ENCODE measurements at places on chromosomes 7 and 10. TPM values are rescaled to one million over a fixed set of nuclear protein-coding genes. Genes with fewer than 3 reads are reported as not detected.

DNA sequence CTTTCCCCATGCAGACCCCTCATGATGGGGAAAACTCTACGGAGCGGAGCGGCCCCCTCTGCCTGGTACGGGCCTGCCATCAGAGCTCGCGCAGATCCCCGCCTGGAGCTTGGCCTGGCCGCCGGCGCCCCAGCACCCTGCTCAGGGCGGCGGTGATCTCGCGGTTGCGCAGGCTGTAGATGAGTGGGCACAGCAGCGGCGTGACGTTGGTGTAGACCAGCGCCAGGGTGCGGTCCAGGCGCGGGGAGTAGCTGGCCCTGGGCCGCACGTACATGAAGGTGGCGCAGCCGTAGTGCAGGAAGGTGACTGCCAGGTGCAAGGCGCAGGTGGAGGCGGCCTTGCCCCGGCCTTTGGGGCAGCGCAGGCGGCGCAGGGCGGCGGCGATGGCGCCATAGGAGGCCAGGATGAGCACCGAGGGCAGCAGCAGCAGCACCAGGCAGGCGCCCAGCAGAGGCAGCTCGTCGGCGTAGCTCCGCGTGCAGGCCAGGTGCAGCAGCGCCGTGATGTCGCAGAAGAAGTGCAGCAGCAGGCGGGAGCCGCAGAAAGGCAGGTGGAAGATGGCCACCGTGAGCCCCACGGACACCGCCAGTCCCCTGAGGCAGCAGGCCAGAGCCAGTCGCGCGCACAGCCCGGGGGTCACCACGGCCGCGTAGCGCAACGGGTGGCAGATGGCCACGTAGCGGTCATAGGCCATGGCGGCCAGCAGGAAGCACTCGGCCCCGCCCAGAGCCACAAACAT is 33.4 kb downstream of the TAS2R41 start:
- no peak for DNase-seq
- no peaks in the 10 kb centered on the region for H3K4me1 ChIP-seq
- H3K4me3 ChIP-seq = no peak overlapping the region

- no peaks in the 10 kb centered on the region for H3K27me3 ChIP-seq
- no peak overlapping the region for H3K4me3 ChIP-seq
- H3K4me1 ChIP-seq = no peaks in the 10 kb centered on the region
- no peaks in the 10 kb centered on the region for H3K36me3 ChIP-seq
- no peak for DNase-seq
Measured at GRCh38 chr10:116697816-116698215, 44.5 kb downstream of the HSPA12A start.

DNA sequence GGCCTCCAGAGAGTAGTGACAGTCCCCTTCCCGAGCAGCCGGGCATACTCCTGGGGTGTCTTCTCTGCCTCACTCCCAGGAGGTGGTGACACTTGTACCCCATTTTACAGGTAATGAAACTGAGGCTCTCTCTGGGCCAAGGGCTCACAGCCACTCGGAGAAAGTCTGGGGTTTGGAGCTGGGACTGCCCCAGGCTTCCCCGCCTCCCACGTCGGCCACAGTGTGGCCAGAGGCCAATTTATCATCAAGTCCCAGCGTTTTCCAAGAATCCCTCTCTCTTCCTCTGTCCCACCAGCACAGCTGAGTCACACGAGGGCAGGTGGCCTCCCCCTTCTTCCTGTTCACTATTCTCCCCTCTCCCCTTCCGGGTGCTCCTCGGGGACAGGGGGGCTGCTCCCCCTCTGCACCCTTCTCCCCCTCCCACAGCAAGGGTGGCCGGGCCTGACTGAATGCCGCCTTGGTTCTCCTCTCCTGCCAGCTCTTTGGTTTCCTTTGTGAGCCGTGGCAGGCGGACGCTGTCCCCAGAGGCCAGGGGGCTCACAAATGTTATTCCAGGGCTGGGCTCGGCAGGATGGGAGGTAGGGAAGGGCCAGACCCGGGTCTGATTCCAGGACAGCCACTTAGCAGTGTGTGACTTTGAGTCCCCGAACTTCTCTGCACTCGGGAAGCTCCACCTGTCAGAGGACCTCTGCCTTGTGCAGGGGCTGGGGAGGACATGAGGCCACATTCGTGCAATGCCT is 17.7 kb downstream of the CLIP2 start:
- no peaks in the 10 kb centered on the region for H3K36me3 ChIP-seq
- H3K4me3 ChIP-seq = no peak overlapping the region
- H3K27me3 ChIP-seq = no peaks in the 10 kb centered on the region

DNA sequence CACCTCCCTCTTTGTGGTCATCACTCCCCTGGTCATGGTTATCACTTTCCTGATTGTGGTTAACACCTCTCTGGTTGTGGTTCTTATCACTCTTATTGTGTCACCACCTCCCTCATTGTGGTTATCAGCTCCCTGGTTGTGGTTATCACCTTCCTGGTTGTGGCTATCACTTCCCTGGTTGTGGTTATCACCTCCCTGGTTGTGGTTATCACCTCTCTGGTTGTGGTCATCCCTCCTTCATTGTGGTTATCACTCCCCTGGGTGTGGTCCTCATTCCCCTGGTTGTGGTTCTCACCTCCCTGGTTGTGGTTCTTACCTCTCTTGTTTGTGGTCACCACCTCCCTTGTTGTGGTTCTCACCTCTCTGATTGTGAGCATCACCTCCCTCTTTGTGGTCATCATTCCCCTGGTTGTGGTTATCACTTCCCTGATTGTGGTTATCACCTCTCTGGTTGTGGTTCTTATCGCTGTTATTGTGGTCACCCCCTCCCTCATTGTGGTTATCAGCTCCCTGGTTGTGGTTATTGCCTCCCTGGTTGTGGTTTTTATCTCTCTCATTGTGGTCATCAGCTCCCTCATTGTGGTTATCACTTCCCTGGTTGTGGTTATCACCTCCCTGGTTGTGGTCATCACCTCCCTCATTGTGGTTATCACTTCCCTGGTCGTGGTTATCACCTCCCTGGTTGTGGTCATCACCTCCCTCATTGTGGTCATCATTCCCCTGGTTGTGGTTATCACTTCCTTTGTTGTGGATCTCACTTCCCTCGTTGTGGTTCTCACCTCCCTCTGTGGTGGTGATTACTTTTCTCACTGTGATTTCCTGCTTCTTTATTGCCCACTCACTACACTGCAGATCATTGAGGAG is 106.7 kb downstream of the GPR26 start:
- H3K27me3 ChIP-seq = no peaks in the 10 kb centered on the region
- H3K4me1 ChIP-seq = no peaks in the 10 kb centered on the region
- H3K27ac ChIP-seq = no peak overlapping the region
- no peak overlapping the region for H3K4me3 ChIP-seq
- no peaks in the 10 kb centered on the region for H3K36me3 ChIP-seq

DNA sequence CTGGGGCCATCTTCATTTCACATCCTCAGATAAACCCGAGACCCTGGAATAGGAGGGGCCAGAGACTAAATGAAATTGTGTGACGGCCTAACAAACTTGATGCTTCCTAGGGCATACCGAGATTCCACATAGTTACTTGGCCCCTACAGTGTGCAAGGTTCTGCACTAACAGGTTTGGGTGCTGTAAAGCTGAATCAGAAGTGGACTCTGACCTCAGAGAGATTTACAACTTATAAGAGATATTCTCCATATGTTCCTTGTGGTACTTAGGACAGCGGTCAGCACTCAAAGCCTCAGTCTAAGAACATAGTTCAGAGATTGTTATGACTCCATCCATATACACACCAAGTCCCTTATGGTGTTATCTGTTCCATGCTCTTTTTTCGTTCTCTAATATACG is 55.1 kb upstream of the FHIP2A start:
- H3K36me3 ChIP-seq = no peaks in the 10 kb centered on the region
- H3K4me3 ChIP-seq = no peak overlapping the region
- peaks cover 13% of the 10 kb centered on the region for H3K27me3 ChIP-seq
- no peak overlapping the region for H3K27ac ChIP-seq

DNA sequence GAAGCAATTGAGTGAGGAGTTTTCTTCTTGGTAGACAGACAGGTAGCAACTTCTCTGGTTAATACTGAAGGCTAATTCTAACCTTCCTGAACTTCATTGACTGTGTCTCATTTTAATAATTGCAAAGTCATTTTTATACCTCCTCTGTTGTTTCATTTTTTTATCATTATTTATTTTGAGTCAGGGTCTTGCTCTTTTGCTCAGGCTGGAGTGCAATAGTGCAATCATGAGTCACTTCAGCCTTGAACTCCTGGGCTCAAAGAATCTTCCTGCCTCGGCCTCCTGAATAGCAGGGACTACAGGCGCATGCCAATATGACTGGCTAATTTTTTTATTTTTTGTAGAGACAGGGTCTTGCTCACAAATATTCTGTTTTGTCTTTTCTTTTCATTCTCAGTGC is 45.4 kb downstream of the APBB1IP start:
- no peak overlapping the region for H3K27ac ChIP-seq

- no peaks in the 10 kb centered on the region for H3K27me3 ChIP-seq
- no peak overlapping the region for H3K4me3 ChIP-seq
- H3K4me1 ChIP-seq = peaks cover 14% of the 10 kb centered on the region
- H3K36me3 ChIP-seq = no peaks in the 10 kb centered on the region
- H3K27ac ChIP-seq = peak overlapping the region; percentile 57
Measured at GRCh38 chr10:43202657-43203447, 64.0 kb downstream of the RASGEF1A start.

DNA sequence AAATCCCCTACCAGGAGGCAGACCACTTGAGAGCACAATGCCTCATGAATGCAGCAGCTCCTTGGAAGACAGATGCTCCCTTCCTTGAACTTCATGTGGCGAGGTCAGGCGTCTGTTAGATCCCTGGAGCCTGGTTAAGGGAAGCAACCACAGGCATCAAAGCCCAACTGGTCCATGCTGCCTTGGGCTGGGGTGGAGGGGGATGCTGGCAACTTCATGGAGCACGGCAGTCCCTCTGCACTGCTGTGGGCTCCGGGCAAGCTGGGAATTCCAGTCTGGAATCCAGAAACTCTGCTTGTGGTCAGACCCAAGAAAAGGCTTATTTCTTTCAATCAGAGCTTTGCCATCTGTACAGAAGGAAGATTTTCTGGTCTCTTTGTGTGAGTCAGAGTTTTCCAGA is 130.4 kb downstream of the PFKFB3 start:
- no peaks in the 10 kb centered on the region for H3K27me3 ChIP-seq
- H3K4me3 ChIP-seq = no peak overlapping the region
- H3K27ac ChIP-seq = no peak overlapping the region
- no peak for DNase-seq

- peaks cover 10% of the 10 kb centered on the region for H3K36me3 ChIP-seq
- no peaks in the 10 kb centered on the region for H3K27me3 ChIP-seq
- peak overlapping the region; percentile 33 for H3K27ac ChIP-seq
- DNase-seq = no peak
- H3K4me3 ChIP-seq = no peak overlapping the region
Measured at GRCh38 chr10:14598809-14599764, 175.6 kb downstream of the FAM107B start.

- no peak overlapping the region for H3K27ac ChIP-seq
- no peak for DNase-seq
Measured at GRCh38 chr7:15688279-15688626, 1.8 kb upstream of the MEOX2 start.

GRCh38 chr7:16465469-16466361 is at the start of gene SOSTDC1:
TSS of gene SOSTDC1 (minus strand) at chr7:16465738. CDS start at chr7:16465668, 70 bp downstream.
- H3K36me3 ChIP-seq = no peaks in the 10 kb centered on the region
- no peak for DNase-seq
- H3K27ac ChIP-seq = peak within 1 kb of the TSS; percentile 43
- no peaks in the 10 kb centered on the region for H3K27me3 ChIP-seq
- no peaks in the 10 kb centered on the region for H3K4me1 ChIP-seq

DNA sequence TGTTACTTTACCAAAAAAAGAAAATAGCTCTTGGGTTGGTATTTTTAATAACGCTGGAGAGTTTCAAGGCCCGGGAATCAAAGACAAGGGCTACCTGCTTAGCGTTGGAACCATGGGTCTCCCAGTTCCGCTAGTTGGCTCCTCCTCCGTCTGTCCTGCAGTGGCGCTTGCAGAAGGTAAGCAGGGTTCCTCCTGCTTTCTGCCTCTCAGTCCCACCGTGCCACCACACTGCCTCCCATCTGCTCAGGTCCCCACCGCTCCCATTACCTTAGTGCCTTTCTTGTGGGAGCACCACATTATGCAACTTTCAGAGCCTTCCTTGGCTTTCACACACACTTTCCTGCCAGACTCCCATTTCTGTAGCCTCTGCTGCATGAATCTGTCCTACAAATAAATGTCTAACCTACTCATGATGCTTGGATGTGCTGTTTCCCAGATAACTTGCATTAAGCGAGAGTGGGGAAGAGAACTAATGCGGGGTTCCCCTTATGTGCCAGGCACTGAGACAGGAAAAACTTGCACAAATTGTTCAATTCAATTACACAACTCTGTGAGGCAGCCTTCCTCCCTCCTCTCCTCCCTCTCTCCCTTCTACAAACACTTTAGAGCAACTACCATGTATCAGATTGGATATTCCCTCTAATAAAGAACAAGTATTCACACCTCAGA is 124.5 kb downstream of the AOAH start:
- no peaks in the 10 kb centered on the region for H3K36me3 ChIP-seq
- no peak overlapping the region for H3K4me3 ChIP-seq
- H3K27me3 ChIP-seq = no peaks in the 10 kb centered on the region
- DNase-seq = no peak
- no peak overlapping the region for H3K27ac ChIP-seq
- H3K4me1 ChIP-seq = no peaks in the 10 kb centered on the region

DNA sequence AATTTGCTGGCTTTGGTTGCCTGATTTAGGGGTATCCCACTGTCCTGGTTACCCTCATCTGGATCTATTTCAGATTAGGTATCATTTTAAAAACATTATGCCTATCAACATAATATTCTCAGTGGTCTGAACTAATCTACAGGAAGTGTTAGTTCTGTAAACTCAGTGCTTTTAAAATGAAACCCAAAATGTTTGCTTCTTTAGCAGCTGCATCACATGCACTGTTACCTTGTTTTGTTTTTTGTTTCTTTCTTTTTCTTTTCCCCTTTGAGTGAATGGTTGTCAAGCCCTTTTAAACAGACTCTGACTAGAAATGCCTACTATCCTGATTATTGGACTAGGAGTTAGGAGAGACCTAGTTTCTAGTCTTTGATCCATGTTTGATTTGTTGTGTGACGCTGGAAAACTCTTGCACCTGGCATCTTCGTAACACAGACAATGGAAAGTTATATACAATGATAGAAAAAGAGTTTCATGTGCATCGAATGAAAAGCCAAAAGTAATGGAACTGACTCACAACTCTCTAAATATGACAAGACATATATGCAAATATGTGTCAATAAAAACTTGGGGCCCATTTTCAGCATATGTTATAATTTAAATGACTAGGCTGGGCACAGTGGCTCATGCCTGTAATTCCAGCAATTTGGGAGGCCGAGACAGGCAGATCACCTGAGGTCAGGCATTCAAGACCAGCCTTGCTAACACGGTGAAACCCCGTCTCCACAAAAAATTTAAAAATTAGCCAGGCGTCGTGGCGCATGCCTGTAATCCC is 52.3 kb upstream of the STRIP2 start:
- H3K36me3 ChIP-seq = no peaks in the 10 kb centered on the region
- no peak for DNase-seq
- no peak overlapping the region for H3K4me3 ChIP-seq

GRCh38 chr7:91342346-91342745 is 78.1 kb downstream of the FZD1 start:
- no peaks in the 10 kb centered on the region for H3K27me3 ChIP-seq
- H3K4me1 ChIP-seq = no peaks in the 10 kb centered on the region
- no peak overlapping the region for H3K4me3 ChIP-seq

GRCh38 chr10:80046629-80047441 is 31.6 kb upstream of the TMEM254 start:
- peak; percentile 38 for DNase-seq
- H3K36me3 ChIP-seq = no peaks in the 10 kb centered on the region
- H3K27me3 ChIP-seq = no peaks in the 10 kb centered on the region
- H3K27ac ChIP-seq = no peak overlapping the region
- H3K4me3 ChIP-seq = no peak overlapping the region
- no peaks in the 10 kb centered on the region for H3K4me1 ChIP-seq

The HYAL4 gene
- not detected for total RNA-seq

The CYP3A7 gene
- total RNA-seq = not detected

The GNG11 gene
- not detected for total RNA-seq

The GNA12 gene
- total RNA-seq = 20.6 TPM
